ENCODE measurements at places on chromosomes 7 and 10.

DNA sequence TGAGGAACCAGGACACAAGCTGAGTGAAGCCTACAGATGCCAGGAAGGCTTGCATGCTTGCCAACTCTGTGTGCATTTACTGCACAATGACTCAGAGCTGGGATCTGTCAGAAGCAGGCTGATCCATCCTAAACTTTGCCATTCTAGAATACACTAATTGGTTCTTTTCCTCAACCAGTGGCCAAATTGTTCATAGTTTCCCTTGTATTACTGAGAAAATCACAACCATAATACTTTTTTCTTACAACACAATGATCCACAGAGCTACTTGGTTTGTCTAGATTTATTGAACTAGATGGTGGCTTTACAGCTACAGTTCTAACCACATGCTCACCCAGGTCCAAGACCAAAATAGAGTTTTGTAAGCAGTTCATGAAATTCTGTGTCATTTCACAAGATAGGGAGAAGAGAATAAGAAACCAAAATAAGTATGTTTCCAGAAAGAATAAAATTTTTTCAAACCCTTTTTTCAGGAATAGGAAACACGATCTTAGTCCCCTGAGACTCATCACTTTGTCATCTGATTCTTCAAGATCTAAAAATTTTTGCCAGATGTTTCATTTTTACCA lies 21.0 kb upstream of the LRRC17 start:
- DNase-seq: no peak

DNA sequence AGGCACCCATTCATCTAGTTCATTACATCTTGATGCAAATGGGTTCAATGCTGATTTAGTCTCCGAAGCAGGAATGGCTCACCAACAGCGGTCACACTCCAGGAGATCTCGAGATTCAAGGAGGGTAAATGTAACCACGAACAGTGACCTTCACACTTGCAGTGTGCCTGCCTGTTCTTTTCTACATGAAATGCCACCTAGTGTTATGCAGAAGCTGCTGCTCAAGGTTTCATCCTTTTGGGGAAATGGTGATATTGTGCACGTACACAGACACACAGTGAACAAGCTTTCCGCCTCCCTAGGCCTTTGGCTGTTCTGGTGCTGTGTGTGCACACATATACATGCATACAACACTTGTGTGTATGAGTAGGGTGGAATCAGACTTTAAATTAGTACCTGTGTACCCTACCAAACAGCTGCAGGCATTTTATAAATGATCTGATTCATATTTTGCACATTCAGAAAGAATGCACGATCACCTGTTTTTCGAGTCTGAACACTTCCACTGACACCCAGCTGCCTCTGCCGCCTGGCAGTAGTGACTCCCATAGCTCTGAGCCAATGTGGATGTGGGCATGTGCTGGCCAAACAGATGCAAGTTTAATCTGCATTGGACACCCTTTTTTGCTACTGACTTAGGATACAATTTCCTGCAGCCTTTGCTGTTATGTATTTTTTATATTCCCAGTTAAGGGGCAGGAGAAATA lies 100.5 kb downstream of the TACC2 start:
- DNase-seq: no peak

- no peak for DNase-seq
Measured at GRCh38 chr10:77635402-77636227, 2.0 kb downstream of the KCNMA1 start.

- DNase-seq: no peak
Measured at GRCh38 chr7:148711191-148712102, 12.7 kb downstream of the CUL1 start.

DNA sequence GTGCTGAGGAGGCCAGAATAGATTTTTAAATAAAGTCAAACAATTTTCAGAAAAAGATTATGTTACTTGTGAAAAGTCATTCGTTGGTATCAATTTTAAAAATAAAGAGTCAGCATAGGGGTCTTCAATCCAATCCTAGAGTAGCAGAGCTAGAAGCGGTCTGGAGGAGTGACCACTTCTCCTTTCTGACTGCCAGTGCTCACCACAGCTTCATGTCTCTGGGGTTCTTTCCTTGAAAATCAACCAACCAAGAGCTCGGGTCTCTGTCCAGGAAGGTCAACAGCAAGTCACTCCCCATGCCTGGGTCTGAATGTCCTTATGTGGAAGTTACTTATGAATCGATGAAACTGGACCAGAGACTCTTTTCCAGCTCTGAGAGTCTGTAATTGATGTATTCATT lies 14.3 kb downstream of the PTPRN2 start:
- DNase-seq: no peak

GRCh38 chr7:139726485-139726869 lies 51.3 kb downstream of the HIPK2 start:
- no peak for DNase-seq

DNA sequence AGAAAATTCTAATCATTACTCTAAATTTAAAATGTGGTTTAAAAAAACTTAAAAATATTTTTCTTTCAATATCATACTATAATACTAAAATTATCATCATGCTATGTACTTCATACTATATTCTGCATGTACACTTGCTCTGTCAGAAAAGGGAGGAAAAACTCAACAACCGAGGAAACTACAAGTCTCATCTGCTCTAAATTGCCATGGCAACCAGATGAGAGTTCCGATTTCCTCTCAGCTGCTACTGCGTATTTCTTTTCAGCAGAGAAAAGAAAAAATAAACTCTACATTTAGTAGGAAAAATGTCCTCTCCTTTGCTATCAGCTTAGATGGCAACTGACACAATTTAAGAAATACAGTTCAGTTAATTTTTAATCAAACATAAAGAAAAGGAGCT lies 178.9 kb downstream of the SRPK2 start:
- no peak for DNase-seq

GRCh38 chr10:73841526-73842285 lies 30.3 kb upstream of the NDST2 start:
- no peak for DNase-seq

DNA sequence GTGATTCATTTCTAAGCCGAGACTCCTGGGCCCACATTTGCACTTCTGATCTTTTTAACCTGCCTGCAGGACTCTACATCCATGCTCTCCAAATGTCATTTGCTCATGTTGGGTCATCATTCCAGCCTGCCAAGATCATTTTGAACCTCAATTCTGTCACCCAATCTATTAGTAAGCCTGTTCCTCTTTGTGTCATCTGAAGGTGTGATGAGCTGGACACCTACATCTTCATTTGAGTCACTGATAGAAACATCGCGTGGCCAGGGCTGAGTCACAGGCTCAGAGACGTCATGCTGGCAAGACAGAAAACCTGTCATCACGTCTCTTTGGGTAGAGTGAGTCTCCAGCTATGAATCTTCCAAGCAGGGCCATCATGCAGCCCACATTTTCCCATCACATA lies 65.3 kb upstream of the SLF2 start:
- DNase-seq: peak; percentile 75

DNA sequence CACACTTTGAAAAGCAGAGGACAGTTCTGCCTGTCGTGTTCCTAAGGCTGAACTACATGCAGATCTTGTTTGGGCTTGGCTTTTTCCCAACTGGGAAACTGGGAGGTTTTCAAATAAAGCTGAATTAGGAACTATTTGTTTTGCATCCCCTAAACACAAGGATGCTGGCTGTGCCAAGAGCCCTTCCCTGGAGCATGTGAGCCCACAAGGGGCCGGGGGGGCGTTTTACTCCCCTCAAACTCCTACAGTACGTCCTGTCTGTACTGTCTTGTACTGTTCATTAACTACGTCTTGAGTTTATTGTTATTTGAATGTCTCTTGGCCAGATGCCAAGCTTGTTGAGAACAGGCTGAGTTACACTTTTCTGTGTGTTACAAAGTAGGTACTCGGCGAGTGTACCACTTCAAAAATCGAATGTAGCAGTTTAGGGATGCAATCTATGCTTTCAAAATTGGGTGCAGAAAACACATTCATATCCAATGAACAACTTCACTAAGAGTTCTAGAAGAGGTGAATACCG lies 94.9 kb downstream of the GFRA1 start:
- no peak for DNase-seq

DNA sequence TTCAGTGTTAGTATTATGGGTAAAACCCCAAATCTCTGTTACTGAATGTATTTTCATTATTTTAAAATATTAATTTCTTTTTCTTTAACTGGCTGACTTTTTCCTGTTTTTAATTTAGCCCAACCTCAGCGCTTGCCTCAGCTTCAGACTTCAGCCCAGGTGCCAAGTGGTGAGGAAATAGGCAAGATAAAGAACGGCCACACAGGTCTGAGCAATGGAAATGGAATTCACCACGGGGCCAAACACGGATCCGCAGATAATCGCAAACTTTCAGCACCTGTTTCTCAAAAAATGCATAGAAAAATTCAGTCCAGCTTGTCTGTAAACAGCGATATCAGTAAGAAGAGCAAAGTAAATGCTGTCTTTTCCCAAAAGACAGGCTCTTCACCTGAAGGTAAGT lies 57.5 kb downstream of the MDFIC start:
- no peak for DNase-seq

DNA sequence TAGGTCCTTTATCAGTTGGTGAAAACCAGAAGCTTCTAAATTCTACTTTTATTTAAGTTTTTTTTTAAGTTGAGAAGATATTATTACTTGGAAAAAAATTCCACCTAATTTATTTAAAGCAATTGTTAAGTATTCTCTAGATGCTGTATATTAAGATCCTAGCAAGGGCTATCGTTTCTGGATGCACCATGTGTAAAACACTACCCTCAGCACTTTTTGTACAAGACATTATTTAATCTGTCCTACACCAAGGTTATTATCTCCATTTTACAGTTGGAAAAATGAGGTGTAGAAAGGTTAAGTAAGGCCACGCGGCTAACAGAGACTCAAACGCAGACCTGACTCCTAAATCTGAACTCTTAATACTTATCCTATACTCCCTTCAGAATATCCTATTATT lies 19.8 kb downstream of the RAB11FIP2 start:
- no peak for DNase-seq

DNA sequence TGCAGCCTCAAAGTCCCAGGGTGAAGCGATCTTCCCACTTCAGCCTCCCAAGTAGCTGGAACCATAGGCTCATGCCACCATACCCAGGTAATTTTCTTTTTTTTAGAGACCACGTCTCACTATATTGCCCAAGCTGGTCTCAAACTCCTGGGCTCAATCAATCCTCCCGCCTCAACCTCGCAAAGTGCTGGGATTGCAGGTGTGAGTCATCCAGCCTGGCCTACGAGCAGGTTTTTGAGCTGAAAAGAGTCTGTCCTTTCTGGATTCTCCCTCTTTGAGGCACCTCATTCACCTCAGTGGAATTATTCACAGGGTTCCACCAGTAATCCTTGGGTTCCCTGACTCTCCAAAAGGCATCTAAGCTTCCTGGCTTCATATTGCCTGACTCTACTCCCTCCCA lies 7.6 kb upstream of the LEP start:
- no peak for DNase-seq

GRCh38 chr10:69449841-69450240 lies 1.4 kb upstream of the TSPAN15 start:
- peak; percentile 53 for DNase-seq

DNA sequence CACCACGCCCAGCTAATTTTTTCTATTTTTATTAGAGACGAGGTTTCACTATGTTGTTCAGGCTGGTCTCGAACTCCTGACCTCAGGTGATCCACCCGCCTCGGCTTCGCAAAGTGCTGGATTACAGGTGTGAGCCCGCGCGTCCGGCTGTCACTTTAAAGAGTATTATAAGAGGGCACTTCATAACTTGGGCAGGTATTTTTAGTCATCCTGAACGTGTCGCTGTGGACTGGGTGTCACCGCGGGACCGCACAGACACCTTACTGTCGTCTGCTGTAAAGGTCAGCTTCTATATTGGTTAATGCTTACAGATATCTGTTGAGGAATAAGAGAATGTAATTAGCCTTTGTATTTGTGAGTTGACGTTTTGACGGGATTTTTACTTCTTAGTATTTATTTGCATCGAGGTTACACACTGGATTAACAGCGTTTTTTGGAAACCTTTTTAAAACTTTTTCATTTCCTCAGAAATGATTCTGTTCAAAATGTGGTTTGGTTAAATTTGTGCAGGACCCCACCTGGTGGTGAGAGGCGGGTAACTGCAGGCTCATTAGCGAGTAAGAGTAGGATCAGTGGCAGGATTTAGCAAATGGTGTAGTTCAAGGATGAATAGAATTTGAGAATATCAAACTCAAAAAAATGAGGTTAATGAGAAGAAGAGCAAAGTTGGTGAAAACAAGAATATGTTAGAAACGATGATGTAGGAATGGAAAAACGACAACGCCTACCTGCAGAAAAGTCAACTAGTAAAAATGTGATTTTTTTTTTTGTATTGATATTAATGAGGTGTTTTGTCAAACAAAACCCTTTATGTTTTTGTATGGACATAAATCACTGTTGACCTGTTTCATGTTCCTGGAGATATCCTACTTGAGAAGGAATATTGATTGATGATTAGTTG lies 3.2 kb downstream of the DNAJB6 start:
- peak; percentile 72 for DNase-seq
